Ammon's horn (tissue), 1 donor: ENCODE measurements at places on chromosomes 6 and 20.

- DNase-seq: no peak
Measured at GRCh38 chr20:62678553-62678952, 30.1 kb upstream of the NTSR1 start.

GRCh38 chr6:106098383-106099234, 12.5 kb downstream of the PRDM1 start:
- no peak for DNase-seq

DNA sequence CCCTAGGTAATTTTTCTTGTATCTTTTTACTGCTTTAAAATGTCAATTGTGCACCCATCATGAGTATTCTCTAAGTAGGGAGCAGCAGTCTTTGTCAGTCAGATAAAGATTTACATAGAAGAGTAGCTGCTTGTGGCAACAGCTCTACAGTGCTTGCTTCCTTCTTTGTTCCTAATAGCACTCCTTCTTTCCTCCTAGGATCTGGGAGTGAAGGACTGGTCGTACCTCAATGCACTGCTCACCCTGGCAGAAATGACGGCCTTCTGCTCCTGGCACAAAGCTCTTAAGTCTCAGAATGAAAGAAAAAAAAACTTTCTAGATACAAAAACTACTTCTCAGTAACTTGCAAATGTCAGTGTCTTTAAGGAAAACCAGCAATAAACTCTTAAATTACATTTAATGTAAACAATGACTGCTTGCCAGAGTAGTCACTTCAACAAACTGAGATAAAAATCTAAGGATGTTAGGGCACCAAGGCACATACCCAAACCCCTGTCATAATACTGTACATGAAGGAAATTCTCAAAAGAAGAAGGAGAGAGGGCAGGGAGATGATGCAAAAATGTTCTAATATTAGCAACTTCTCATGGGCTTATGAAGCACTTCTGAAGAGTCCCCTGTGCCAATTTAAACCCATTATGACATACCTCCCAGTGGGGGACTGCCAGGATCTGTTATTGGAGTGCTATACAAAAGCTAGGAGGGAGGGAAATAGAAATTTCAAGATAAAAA, 34.0 kb downstream of the NCOA6 start:
- DNase-seq: no peak

DNA sequence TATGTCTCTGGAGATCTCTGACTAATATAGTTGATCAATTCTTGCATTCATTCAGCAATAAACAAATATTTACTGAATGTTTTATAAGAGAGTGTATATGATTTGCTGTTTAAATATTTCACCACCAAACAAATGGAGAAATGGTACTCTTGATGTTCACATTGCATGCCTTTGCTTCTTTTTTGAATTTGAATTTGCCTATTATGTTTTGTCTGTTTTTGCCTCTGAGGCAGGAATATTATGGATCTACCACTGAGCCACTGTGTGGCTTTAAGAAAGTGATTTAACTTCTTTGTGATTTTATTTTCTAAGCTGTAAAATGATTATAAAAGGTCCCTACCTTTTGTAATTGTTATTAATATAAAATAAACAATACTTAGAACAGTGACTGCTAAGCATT, 345.0 kb downstream of the DOK5 start:
- DNase-seq: no peak

DNA sequence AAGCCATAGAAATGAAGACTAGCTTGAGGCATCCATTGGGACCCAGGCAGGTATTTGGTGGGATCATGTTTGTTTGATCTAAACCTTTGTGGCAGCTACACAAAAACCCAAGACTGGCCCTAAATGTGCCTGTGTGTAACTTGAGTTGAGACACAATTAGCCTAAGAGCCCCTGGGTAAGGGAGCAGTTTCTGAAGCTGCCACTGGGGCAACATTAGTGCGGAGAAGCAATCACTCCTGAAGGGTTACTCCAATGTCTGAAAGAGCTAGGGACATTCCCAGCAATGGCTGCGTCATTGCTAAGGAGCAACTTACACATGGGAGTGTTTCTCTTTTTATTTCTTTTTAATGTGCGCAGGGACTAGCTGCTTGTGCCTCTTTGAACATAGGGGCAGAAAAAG, 67.9 kb upstream of the EEF1E1 start:
- DNase-seq: no peak

GRCh38 chr20:63635431-63636141, 8.7 kb upstream of the GMEB2 start:
- no peak for DNase-seq

DNA sequence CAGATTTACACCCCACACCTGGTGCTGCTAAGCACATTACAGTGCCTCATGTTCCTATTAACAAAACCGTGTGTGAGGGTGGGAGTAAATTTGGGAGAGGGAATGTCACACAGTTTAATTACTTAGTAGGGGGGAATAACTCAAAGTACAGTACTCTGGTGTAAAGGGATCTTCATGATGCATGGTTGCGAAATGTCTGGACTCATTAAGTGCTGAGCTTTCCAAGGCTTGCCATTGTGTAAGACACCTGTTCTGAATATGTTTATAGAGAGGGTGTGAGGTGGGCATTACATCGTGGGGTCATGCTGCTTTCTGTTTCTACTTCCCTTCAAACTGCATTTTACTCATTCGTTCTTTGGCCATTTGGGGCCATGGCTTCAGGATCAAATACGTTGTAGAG, 181.2 kb downstream of the ADGRG6 start:
- no peak for DNase-seq

DNA sequence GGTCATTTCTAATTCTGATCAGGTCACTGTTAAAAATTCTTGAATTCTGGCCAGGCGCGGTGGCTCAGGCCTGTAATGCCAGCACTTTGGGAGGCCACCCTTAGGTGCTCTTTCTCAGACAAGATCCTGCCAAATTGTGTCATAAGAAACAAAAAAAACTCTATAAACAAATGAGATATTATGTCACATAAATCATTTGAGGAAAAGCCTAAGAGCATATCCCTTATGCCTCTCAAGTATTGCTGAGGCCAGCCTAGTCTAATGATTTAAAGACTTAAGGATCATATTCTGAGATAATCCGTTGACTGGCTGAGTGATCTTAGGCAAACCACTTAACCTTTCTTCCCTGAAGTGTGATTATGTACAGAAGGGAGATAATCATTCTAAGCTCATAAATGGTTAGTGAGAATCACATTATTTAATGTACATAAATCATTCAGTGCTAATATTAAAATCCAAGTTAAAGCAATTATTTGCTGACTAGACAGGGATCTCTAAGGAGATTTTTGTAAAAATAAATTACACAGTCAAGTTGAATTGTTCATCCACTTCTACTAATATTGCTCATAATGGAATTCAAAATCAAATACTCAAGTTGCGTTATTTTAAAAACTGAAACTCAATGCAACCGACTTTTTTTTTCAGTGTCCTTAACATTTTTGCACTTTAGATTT, 365.4 kb downstream of the PHF3 start:
- no peak for DNase-seq

DNA sequence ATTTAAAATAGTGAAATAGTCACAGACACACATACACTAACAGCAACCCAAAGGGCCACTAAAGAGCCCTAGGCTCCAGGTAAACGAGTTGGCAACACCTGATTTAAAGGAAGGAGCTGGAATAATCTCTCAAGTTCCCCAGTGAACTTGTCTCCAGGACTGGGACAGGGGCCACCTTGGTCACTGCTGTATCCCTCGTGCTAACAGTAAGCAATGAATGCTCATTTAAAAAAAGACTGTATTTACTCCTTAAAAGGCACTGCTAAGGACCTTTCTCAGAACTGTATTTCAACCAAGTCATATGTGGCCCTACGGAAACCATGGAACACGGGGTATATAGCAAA, 1.3 kb downstream of the DIDO1 start:
- no peak for DNase-seq

- DNase-seq: no peak
Measured at GRCh38 chr20:7728338-7728737, 211.9 kb downstream of the HAO1 start.

- no peak for DNase-seq
Measured at GRCh38 chr6:46291275-46291633, 120.5 kb upstream of the ENPP5 start.

DNA sequence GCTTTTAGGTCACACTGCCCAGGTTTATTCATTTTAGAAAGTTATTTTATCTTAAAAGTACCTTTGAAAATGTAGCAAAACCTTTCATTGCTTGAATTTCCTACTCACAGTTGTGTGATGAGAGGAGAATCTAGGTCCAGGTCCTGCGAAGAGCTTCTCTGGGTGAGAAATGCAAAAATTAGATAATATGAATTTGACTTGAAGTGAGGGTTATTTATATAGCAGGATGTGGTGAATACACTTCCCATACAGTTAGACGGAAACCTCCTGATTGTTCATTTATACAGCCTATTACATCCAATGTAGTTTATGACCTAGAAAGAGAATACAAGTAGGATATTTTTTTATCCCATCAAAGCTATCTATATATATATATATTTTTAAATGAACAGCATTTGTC, 30.5 kb downstream of the CDKAL1 start:
- no peak for DNase-seq

- DNase-seq: peak; percentile 5
Measured at GRCh38 chr6:28005152-28005890, 48.3 kb downstream of the OR2B6 start.

DNA sequence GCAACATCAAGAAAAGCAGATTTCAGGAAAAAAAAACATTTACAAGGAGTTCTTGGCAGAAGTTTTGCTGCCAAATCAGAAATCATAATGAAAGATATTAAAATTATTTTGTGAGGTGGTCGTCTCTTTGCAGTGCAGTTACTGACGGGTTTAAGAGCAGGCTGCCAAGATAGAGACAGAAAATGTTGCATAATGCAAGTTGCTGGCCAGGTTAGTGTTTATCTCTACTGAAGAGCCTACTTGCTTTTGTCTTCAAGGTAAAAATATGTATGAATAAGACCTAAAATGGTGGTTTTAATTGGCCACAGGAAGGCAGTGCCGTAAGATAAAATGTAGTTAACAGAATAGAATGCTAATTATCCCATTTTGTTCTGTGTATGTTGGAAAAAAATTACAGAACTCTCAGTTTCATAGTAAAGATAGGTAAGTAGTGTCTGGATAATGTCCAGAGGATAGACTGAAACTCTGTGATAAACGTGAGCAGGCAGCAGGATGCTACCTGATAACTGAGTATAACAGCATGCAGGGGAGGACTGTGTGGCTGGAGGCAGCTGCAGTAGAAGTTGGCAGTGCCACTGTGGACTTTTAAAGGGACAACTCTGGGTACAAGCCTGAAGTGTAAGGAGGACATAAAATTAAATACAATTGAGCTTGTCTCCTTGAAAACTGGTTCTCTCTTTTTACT, 13.9 kb downstream of the FOXO3 start:
- DNase-seq: no peak

- DNase-seq: peak; percentile 71
Measured at GRCh38 chr20:58870293-58871014, 17.9 kb downstream of the GNAS start.

DNA sequence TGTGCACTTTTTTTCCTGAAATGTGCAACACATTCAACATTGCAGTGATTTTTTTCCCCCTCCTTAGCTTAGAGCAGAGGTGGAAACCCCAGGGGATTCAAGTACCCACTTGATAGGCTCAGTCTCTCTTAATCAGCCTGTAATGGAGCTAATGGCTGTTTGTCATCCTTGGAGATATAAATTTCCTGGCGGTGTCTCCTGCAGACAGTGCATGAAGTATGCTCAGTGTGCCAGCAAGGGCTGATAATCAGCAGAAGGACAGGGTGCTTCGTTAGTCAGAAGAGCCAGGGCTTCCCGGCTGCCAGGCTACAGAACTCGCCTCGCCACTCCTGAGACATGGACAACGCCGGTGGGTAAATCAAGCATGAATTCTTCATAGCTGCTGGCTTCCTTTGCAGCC, 69.8 kb upstream of the PHACTR2 start:
- no peak for DNase-seq

DNA sequence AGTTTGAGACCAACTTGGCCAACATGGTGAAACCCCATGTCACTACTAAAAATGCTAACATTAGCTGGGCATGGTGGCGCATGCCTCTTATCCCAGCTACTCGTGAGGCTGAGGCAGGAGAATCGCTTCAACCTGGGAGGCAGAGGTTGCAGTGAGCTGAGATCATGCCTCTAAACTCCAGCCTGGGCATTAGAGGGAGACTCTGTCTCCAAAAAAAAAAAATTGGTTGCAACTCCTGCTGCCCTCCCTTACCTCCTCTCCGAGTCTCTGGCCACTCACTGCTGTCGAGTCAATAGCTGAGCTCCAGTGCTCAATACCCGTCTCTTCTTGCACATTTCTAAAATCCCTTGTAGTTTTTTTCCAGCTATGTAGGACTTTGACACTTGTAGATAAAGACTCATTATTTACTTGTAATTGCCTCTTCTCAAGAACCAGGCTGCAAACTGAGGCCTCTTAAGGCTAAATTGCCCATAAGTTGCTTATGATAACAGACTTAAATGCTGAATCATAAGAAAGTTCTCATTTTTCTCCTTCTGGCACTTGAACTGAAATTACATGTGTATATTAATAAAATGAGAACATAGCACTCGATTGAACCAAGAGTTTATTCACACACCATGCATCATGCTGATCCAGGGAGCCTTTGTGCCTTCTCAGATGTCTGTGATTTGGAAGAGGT, 13.8 kb downstream of the HECA start:
- no peak for DNase-seq

- no peak for DNase-seq
Measured at GRCh38 chr6:134063121-134063965, 10.9 kb upstream of the SLC2A12 start.

DNA sequence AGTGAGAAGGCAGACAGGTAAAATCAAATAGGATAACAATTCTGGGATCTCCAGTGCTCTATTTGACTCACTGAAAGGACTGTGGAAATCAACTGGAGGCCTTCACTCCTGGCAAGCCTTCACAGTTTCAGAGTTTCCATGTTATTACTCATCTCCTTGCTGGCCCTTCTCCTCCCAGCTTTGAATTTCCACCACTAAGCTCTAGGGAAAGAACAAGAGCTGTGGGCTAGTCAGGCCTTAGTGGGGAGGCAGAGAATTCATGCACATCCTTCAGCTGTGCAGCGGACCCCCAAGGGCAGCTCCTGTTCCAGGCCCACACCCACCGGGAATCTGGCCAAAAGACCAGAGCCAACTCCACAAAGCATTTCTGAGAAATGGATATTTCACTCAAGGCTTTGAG, 26.0 kb downstream of the MYLIP start:
- no peak for DNase-seq

- DNase-seq: no peak
Measured at GRCh38 chr20:62494537-62494936, 18.7 kb upstream of the GATA5 start.

GRCh38 chr6:152776833-152777232, 26.2 kb downstream of the VIP start:
- no peak for DNase-seq
